Natural killer cell (primary cell): ENCODE measurements at places on chromosomes 11 and 22.

GRCh38 chr11:73201888-73202780, 15.9 kb upstream of the P2RY2 start:
- DNase-seq = no peak

- DNase-seq = no peak
These were observed 15.0 kb downstream of the TUB start for GRCh38 chr11:8095806-8096522.

DNA sequence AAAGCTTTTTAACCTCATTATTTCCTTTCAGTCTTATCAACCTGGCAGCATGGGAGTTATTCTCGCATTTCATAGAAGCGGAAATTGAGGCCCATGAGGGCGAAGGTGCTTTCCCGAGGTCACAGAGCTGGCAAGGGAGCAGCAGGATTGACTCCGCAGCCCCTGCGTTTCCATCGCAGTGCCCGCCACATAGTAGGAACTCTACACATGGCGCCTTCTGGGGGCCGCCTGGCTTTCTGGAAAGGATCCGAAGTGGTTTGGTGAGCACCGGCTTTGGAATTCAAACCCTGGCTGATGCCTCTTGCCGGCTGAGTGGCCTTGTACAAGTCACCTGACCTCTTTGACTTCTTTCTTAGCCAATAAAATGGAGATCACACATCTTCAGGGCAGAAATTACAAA, 93.4 kb downstream of the CEP164 start:
- DNase-seq = no peak

- no peak for DNase-seq
These were observed 88.4 kb upstream of the GNAZ start for GRCh38 chr22:22981670-22982571.

DNA sequence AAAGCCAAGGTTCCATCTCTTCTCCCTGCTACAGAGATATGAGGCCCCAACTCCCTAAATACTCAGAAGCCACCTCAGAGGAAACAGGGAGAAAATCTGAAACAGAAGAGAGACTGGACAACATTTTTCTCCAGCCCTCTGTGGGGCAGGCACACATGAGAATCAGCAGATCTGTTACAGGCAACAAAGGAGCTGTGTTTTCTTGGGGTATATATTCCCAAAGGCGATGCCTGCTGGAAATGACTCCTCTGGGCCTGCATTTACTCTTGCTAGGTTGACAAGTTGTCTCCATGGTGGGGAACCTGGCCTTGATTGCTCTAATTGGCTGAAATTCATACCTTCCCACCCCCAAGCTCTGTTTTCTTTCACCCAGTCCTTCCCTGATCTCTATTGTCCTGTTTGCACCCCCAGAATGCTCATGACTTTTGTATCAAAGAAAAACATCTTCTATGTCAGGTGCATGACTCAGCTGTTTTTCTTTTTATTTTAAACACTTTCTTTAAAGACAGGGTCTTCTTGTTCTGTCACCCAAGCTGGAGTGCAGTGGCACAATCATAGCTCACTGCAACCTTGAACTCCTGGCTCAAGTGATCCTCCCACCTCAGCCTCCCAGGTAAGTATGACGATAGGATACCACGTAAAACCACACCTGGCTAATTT, 23.5 kb upstream of the P2RY6 start:
- DNase-seq = no peak

DNA sequence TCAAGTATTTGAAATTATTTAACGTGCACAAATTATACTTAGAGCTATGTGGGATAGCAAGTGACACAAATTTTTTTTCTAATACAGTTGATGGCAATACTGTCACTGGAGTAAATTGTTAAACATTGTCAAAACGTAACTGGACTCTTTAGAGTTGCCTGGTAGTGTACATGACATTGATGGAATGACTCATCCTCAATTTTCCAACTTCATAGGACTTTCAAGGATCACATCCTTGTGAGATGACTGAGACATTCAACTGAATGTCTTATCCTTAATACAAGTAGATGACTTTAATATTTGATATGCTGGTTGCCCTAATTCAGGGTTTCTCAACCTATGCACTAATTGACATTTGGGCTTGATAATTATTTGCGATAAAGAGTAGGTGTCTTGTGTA, 310.0 kb downstream of the SWAP70 start:
- DNase-seq = no peak

DNA sequence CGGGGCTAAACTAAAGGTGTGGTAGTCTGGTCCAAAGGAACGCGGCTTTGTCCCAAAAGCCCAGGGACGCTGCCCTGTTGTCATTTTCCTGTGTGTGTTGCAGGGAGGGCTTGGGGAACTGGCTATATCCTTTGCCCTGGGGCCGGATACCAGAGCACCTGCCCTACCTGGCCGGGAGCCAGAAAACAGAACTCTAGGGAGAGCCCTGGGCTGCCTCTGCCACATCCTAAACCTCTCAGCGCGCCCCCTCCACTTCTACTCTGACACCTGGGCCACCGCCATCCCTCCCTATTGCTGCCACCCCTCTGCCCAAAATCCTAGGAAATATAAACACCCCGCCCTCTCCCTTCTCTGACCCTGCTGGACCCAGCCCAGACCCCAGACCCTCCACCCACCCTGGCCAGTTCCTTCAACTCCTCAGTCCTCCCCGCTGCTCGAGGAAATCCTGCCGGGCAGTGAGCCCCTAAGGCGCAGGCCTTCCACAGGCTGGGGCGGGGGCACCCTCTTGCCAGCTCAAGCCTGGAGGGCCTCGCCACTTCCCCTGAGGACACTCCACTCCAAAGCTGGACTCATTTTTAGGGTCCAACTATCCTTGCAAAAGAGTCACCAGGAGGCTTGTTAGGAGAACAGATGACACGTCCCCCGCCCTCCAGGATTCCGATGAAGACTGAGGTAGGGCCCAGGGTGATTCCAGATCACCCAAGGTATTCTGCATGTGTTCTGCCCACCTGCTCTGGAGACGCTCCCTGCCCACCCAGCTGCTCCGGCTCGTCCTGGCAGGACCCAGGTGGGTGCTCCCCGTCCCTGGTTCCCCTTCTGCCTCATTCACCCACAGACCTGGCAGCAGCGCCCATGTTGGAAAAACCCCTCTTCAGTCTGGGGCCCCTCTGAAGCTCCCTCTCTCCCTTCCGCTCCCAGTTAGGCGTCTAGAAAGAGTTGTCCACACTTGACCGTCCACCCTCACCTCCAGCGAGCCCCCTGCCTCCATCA, 12.2 kb downstream of the KCTD17 start:
- no peak for DNase-seq

GRCh38 chr22:33898121-33898520, 22.2 kb downstream of the LARGE1 start:
- no peak for DNase-seq

DNA sequence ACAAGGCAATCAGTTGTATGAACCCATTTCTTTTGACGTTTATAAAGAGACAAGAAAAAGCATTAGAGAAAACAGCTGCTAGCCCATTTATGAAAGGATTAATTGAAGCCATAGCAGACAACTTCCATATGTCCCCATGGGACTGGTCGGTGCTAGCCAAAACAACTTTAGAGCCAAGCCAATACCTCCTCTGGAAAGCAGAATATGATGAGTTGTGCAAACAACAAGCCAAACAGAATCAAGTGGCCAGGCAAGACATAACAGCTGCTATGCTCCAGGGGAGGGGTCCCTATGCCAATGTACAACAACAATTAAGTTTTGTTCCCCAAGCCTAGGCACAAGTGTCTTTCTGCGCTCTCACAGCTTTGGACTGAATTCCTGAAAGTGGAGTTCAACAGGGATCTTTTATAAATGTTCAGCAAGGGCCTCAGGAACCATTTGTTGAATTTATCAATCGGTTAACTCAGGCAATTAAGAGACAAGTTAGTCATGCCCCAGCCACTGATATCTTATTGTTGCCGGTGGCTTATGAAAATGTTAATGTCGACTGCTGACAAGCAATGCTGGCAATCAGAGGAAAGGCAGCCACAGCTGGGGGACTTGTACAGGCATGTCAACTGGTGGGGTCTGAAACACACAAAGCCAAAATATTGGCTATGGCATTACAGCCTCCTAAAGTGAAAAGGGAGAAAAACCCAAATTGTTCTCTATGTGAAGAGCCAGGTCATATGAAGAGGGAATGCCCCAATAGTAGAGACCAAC, 1593.1 kb upstream of the TENM4 start:
- no peak for DNase-seq

DNA sequence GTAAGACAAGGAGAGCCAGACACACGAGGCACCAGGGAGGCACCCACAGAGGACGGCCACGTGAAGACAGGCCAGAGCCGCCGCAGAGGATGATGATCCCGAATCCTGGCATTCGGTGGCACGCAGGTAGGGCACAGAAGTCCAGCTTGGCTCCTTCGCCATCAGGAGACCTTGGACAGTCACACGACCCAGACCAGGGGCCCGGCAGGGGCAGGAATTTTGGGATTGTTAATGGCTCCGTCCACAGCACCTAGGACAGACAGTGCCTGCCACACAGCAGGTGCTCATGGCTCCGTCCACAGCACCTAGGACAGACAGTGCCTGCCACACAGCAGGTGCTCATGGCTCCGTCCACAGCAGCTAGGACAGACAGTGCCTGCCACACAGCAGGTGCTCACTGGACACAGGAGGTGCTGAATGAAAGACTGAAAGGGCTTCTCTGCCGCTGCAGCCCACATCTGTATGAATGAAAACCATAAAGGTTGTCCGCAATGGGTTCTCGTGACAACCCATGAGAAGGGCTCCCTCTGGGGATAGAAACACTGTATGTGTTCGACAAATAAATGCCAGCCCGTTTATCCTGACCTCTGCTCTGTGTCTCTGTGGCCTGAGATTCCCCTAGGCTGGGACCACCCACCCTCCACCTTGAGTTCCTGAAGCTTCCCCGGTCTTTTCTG, 341.6 kb downstream of the CTTN start:
- no peak for DNase-seq

GRCh38 chr11:72719144-72719543, 33.1 kb downstream of the ARAP1 start:
- no peak for DNase-seq
